Cardiac fibroblast (primary cell): ENCODE measurements at places on chromosomes 16 and 17.

DNA sequence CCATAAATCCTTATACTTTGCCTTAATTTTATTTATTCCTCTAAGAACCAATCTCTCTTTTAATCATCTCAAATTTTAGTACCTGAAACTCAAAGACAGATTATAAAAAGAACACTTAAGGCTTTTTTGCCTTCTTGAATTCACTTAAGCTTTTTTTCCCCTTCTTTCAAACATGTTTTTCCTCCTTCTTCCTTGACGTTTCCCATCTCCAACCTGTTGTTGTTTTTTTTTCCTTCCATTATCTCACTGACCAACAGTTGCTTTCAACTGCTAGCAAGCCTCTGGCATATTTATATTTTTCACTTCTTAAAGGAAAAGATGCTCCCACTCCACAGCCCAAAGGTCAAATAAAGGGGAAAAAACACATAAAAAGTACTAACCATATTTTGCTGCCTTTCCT lies 32.2 kb downstream of the SPOP start:
- no peak for DNase-seq

DNA sequence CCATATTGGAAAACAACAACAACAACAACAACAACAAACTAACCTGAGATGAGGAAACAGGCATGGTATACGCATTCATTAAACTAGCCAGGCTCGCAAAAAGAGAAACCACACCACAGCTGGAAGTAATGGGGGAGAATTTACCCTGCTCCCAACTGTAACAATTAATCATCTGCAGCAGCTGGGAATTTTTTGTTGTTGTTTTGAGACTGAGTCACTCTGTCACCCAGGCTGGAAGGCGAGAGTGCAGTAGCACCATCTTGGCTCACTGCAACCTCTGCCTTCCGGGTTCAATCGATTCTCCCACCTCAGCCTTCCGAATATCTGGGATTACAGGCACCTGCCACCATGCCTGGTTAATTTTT lies 16.3 kb downstream of the PRPSAP1 start:
- no peak for DNase-seq

DNA sequence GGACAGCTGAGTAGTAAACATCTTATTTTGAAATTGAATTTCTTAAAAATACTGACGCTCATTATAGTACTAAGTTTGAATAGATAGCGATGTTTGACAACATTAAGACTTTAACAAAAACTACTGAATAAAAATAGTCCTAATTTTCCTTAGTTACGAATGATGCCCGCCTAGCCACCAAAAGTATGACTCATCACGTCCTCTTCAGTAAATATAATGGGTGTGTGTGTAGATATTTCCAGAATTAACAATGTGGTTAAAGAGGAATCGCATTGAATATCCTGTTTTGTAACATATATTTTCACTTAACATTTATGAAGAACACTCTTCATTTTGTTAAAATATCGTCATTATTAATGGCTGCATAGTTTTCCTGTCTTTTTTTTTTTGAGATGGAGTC lies 187.6 kb downstream of the MYO1D start:
- DNase-seq, result no peak

DNA sequence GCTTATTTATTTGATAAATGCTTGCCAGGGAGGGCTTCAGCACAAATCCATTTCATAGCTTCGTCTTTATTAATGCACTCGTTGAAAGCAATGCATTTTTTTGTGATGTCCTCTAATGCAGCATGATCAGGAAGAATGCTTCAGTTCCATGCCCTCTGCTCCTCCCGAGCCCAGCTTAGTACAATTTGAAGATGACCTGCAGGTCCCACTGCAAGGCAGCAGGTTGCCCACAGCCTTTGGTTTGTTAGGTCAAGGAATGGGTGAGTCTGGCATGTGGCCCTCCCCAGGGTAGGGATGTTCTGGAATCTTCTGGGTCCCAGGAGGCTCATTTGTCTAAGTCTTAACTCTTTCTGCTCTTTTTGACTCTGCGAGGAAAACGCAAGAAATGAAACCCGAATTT lies 49.4 kb upstream of the MARCHF10 start:
- no peak for DNase-seq

- peak; percentile 61 for DNase-seq
Measured at GRCh38 chr16:24717411-24717810, 12.0 kb upstream of the TNRC6A start.

DNA sequence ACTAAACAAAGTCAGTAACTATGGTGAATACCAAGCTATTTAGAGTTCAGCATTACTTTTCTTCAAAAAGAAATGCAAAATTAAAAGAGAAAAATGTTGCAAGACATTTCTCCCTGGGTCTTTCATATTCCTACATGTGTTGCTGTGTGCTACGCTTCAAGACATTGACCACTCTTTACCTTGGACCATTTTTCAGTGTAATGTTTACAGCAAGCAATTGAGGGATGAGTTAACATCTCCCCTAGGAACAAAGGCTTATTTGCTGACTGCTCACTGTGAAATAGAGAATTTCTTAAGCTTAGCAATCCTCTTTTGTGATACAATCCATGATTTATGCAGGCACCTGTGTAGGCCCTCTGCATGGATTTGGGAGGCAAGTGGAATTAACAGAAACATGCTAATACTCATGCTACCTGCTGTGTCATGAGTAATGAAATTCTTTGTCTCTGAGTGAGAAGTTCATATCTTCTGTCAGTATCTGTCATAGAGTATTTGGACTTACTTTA lies 1202.9 kb upstream of the CDH8 start:
- DNase-seq, result no peak

DNA sequence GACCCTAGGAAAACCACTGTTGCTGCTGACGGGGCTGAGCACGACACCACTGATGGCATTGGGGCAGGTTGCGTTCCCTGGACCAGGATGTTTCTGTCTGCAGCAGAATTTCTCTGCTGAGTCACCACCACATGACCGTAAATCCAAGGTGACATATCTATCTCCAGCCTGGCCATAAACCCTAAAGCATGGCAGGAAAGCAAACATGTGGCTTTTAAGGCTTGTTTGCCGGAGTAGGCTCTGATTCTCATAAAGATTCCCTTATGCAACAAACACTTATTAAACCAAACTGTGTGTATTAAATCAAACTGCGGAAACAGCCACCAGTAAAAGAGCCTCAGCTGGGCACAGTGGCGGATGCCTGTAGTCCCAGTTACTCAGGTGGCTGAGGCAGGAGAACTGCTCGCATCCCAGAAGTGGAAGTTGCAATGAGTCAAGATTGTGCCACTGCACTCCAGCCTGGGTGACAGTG lies 17.3 kb downstream of the MPHOSPH6 start:
- peak; percentile 12 for DNase-seq

DNA sequence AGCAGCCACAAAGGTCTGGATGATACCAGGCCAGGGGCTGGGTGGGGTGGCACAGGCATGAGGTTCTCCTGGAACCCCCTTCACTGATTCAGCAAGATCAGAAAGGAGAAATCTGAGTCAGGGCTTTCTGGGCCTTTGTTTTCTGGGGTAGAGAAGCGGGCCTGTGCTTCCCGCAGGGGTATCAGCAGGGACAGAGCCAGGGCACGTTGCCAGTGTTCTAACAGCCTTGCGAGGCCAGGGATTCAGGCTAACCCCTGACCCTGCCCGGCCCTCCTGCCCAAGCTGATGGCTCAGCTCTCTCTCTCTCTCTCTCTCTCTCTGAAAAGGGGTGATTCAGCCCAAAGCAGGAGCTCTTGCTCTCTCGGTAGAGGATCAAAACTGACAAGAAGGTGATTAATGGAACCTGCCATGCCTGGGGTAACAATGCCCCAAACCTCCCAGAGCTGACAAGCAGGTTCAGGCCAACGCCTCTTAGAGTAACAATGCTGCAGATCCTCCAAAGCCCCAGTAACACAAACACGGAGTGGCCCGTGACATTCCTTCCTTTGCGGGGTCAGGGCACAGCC lies 2.0 kb upstream of the KRT13 start:
- DNase-seq, result no peak

DNA sequence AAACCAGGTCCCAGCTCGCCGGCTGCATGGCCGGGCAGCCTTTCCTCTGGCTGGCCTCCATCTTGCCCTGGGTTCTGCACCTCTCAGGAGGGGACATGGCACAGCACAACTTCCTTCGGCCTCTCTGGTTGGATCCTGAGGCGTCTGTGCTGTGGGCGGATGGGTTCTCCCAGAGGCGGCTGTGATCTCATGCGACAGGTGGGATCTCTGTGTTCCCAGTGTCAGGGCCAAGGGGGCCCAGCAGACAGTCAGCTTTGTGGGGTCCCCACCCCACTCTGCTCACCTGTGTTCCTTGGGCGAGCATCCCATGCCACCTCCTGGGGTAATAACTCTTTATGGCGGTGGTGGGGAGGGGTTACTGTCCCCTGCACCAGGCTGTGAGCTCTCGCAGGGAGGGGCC lies 35.8 kb downstream of the FA2H start:
- no peak for DNase-seq

GRCh38 chr16:22898131-22898530 lies 84.2 kb downstream of the HS3ST2 start:
- no peak for DNase-seq

DNA sequence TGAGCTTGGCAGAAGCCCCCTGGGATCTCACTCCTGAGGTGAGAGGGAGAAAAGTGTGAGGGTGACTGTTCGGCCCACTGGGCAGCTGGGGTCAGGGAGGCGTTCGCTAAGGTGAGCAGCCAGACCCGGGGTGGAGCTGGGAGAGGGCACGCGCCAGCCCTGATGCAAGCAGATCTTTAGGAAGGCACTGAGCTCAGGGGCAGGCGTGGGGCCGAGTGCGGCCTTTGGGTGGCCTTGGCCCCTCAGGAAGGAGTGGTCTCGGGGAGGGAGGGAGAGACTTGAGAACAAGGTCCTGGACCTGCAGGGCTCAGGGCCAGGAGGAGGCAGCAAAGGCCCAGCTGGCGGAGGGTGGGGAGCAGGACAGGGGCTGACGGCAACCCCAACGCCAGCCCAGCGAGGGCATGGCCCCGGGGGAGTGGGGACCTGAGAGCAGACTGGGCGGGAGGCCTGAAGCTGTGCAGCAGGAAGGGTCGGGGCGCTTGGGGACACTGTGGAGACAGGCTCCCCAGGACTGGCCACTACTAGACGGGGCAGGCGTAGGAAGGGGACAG lies 14.5 kb upstream of the WDR45B start:
- no peak for DNase-seq

DNA sequence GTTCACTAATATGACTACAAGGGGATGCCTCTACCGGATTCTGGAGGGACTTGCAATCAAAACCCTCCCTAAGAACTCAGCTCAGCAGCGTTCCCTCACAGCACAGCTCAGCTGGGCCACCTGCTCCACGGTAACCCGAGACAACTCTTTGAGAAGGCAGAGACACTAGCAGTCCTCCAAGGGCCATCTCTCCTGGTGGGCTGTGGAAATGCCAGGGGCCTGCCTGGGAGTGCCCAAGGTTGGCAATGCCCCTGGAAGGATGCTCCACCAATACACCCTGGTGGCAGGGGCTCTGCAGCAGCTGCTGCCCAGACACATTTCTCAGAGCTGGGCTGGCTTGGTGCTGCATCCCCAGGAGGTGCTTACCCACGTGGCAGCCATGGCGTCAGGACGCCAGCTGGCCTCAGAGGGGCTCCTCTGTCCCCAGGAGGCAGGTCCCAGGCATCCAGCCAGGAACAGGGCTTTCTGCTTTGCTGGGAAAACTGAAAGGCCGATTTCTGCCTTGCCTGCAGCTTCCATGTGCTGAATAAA lies 16.5 kb downstream of the CDIP1 start:
- no peak for DNase-seq

GRCh38 chr17:1936766-1937165 lies 88.4 kb downstream of the RTN4RL1 start:
- no peak for DNase-seq

DNA sequence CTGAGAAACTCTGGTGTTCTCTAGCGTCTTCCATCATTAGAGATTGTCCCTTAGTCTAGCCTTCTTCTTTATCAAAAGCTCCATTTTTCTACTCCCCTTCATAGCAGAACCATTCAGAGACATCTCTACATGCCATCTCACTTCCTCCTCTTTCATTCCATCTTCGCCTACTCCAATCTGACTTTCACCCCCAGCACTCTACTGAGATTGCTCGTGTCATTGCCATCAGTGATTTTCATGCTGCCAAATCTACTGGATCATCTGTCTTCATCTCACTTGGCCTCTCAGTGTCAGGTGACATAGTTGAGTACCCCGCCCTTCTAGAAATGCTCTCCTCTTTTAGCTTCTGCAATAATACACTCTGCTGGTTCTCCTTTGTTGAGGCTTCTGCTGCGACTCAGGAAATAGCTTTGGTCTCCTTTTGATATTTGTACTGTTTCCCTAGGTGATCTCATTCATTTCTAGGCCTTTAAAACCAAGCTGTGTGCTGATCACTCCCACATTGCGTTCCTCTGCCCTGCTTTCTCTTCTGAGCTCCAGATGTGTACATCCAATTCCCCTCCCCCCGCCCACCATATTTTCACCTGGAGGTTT lies 119.1 kb downstream of the FTO start:
- DNase-seq, result peak; percentile 76

DNA sequence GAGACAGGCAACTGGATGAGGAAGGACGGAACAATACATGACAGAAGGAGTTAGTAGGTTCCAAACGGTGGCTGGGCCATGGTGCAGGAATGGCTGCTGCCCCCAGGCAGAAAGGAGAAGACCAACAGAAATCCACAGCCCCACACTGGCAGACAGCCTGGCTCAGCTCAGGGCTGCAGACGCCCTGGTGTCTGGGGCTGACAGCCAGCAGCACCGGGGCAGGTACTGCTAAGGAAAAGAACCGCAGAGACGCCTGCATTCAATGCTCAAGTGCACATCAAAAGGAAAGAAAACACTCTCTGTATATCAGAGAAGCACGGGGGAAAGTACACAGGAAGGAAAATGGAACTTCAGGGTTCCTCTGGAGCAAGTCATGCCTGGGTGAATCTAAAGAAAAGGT lies 53.4 kb downstream of the GAS7 start:
- DNase-seq, result no peak

DNA sequence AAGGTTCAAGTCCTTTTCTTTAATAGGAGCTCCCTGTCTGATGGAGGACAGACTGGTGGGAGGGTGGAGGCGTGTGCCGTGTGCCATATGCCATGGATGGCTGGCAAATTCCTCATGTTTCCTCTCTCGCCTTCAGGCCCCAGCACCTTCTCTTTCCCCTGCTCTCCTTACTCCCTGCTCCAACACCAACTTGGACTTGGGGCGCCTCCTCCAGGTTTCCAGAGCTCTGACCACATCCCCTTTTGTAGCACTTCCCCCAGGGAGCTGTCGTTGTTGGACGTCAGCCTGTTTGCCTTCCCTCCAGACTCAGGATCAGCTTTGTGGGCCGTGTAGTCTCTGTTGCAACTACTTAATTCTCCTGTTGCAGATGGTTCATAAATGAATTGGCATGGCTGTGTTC lies 30.7 kb downstream of the TMC7 start:
- DNase-seq, result peak; percentile 8

GRCh38 chr16:84534815-84535214 lies 30.4 kb upstream of the MEAK7 start:
- no peak for DNase-seq

GRCh38 chr16:73050201-73051099 lies 2.5 kb upstream of the ZFHX3 start:
- no peak for DNase-seq
